Adrenal gland (tissue), 19 donors: ENCODE measurements at places on chromosomes 1 and 21. TPM values are rescaled to one million over a fixed set of nuclear protein-coding genes. Genes with fewer than 3 reads are reported as not detected.

DNA sequence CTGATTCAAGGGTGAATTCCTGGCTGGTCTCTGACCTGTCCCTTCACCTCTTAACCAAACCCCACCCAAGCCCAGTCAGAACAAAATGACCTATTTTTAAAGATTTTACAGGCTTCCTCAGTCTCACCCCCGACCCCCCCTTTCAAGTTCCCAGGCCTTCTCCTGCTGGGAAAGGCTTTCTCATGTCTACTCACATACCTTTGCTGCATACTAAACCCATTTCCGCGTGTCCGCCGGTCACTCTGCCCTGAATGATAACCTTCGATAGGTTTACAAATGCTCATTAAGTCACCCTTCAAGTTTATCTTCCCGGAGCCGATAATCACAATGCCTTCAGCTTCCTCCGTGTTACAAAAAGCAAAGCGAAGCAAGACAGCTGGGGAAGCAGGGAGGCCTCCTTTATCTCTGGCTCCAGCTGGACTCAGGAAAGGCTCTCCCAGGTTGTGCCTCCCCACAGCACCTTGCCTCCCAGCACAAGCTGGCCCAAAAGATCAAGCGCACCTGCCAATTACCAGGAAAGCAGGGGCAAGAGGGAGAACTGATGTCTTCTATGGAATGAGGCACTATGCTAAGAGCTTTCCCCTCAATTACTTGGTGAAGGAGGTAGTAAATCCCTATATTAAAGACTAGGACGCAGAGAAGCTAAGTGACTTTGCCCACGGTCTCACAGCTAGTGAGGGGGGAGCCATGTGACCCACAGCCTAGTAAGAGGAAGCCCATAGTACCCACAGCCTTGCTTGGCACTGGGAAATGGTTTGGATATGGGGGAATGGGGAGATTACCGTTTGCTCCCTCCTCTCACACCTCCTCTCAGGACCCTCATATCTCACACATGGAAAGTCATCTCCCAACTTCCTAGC is 15.9 kb downstream of the SMIM12 start:
- DNase-seq: no peak

GRCh38 chr1:205933671-205934618 is 9.3 kb downstream of the SLC26A9 start:
- DNase-seq: peak; percentile 70

GRCh38 chr1:2239384-2239985 is 11.4 kb downstream of the SKI start:
- peak; percentile 55 for DNase-seq

GRCh38 chr1:244065063-244065793 is 14.1 kb downstream of the ZBTB18 start:
- DNase-seq: no peak

The PDE9A gene
- total RNA-seq: 24.1 TPM

GRCh38 chr1:60664086-60664625 is 418.2 kb upstream of the NFIA start:
- DNase-seq: no peak

- DNase-seq: no peak
Observed at GRCh38 chr1:180757657-180758056, 125.8 kb downstream of the XPR1 start.

- DNase-seq: no peak
Observed at GRCh38 chr1:153832293-153832692, 57.1 kb downstream of the SLC27A3 start.

The NUDT4B gene
- 42.1 TPM for total RNA-seq

- no peak for DNase-seq
Observed at GRCh38 chr1:25729790-25730644, 70.0 kb upstream of the SELENON start.

The CFH gene
- total RNA-seq: 69.4 TPM

The TIAM1 gene
- 13.0 TPM for total RNA-seq

DNA sequence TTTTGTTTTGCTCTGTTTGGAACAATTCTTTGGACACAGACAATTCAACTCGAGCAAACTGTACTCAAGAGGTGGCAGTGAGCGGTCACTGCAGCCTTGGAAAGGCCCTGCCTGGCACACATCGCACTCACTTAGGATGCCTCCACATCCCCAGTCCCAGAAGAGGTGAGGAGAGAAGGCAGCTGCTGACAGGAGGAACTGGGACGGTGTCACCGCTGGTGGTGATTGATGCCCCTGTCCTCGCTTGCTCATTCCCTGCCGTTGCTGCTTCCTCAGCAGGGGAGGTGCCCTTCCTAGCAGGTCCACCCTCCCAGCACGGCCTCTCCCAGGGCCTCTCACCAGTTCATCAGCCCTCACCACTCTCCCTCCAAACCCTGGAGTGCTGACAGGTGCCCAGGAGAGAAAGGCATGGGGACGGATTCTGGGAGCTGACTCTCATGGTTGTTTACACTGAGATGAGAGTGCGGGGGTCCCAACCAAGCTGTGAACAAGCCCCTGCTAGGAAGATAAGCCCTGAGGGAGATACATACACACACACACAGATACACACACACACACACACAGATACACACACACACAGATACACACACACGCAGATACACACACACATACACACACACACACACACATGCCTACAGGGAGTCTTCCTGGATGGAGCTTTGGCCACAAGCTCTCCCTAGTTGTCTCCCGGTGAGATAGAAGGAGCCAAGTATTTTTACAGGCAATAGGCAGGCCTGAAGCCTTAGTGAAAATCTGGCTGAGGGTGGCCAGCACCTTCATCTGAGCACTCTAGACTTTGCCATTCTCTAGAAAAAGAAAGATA is 101.1 kb downstream of the CDC7 start:
- peak; percentile 60 for DNase-seq

DNA sequence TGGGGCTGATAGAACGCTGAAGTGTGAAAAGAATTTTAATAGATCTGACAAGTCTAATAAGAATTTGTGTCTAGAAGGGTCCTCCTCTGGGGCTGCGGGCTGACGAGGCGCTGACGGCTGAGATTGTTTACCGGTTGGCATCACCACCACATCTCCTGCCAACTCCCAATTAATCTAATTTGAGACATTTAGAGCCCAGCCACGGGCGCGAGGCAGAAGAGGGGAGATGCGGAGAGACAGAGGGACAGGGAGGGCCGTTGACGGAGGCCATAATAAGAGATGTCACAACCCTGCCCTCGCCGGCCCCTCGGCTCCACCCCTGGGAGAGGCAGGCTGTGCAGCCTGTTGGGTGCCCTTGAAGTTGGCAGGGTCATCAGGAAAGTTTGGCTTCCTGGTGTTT is 109.3 kb downstream of the PAX7 start:
- no peak for DNase-seq

The AMY1C gene
- total RNA-seq: not detected
